ENCODE measurements at places on chromosomes 16 and 17.

GRCh38 chr17:48392857-48393256 is 37.2 kb downstream of the SKAP1 start:
- no peak overlapping the region for H3K4me3 ChIP-seq
- no peak for DNase-seq
- no peak overlapping the region for H3K27ac ChIP-seq
- no peaks in the 10 kb centered on the region for H3K36me3 ChIP-seq

DNA sequence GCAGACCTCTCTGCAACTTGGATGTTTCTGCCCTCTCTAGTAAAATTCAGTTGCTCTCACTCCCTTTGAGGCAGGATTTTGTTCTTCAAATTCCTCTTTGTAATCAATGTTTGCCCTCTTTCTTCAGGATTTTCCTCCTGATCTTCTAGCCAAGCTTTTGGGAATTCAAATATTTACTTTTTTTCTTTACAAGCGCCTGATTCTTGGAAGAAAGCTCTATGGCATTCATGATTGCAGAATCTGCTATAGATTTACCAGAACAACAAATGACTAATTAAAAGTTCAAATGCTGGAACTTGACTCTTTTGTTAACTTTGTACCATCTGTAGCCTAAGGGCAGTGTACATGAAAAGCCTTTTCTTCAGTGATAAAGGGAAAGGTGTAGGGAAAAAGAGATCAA is 63.7 kb upstream of the SHISA6 start:
- no peaks in the 10 kb centered on the region for H3K27me3 ChIP-seq
- H3K4me3 ChIP-seq: no peak overlapping the region
- H3K27ac ChIP-seq: no peak overlapping the region
- no peaks in the 10 kb centered on the region for H3K36me3 ChIP-seq

GRCh38 chr17:32567511-32567910 is 80.7 kb downstream of the CDK5R1 start:
- no peak overlapping the region for H3K4me3 ChIP-seq
- H3K4me1 ChIP-seq: no peaks in the 10 kb centered on the region
- no peaks in the 10 kb centered on the region for H3K36me3 ChIP-seq
- no peak for DNase-seq
- no peaks in the 10 kb centered on the region for H3K27me3 ChIP-seq

GRCh38 chr16:71648921-71649320 is 22.9 kb downstream of the MARVELD3 start:
- H3K4me3 ChIP-seq: no peak overlapping the region
- no peak for DNase-seq
- no peak overlapping the region for H3K27ac ChIP-seq
- H3K4me1 ChIP-seq: no peaks in the 10 kb centered on the region
- H3K36me3 ChIP-seq: peaks cover 84% of the 10 kb centered on the region

DNA sequence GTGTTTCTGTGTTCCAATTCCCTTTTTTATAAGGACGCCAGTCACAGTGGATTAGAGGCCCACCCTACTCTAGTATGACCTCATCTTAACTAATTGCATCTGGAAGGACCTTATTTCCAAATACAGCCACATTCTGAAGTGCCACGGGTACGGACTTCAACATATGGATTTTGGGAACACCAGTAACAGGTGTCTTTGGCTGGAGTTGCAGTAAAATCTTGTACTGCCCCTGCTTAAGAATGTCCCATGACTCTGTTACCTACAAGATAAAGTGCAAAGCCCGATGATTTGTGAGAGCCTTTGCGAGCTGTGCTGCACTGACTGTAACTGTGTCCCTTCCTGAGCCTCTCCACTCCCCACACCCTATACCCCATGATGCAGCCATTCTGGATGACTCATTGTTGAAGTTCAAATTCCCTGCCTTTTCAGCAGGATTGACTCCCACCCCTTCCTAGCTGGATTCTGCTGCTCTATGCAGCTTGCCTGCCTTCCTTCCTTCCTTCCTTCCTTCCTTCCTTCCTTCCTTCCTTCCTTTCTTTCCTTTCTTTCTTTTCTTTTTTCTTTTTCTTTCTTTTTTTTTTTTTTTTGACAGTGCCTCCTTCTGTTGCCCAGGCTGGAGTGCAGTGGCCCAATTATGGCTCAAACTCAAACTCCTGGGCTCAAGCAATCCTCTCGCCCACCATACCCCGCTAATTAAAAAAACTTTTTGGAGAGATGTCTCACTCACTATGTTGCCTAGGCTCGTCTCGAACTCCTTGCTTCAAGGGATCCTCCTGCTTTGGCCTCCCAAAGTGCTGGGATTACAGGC is 2.1 kb downstream of the HCRT start:
- H3K27ac ChIP-seq: no peak overlapping the region
- H3K36me3 ChIP-seq: no peaks in the 10 kb centered on the region
- DNase-seq: no peak
- peak overlapping the region; percentile 52 for H3K4me3 ChIP-seq

DNA sequence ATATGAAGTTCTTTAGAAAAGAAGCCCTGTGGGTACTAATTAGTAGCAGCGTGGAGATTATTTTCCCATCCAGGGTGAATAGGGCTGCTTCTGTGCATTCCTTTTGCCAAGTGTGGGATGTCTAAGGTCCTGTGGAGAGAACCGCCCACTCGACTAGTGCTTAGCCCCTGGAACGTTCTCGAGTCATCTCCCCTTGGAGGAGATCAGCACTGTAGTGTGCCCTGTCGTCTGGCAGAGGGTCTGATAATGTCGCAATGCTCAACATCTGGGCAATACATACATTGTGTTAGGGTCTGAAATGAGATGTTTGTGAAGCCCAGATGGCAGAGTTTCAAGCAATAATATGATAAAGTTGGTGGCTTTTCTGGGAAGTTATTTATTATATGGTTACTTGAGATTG is 64.8 kb downstream of the SPECC1 start:
- no peak overlapping the region for H3K27ac ChIP-seq
- no peak for DNase-seq
- H3K27me3 ChIP-seq: peaks cover 32% of the 10 kb centered on the region

DNA sequence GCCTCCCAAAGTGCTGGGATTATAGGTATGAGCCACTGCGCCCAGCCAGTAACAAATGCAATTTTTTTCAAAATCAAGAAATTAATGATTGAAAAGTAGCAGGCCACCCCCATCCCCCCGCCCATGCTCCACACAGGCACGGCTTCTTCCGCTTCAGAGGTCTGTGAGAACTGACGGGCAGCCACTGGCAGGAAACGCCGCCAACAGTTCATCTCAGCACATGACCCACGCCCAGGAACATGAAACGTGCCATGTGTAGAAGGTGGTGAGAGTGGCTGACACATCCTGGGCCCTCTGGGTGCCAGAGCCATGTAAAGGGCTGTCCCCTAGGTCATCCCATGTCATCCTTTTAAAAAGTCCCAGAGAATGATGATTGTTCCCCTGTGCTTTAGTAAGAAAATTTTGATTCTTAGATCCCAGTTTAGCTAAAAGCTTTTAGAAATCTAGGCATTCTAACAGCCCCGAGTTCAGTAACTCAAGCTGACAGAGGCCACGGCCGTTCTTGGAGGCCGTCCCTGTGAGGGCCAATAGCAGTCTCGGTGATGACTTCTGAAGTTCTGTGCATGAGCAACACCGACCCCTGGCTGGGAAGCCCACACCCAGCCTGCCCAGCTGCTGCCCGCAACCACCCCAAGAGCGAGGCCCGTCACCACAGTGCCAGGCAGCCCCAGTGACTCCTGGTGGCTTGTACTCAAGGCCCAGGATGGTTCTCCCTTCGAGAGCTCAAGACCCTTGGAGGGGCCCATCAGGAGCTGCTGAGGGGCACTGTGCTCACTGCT is 52.1 kb downstream of the KLHDC4 start:
- peaks cover 75% of the 10 kb centered on the region for H3K36me3 ChIP-seq
- H3K27ac ChIP-seq: no peak overlapping the region
- H3K4me3 ChIP-seq: no peak overlapping the region
- no peaks in the 10 kb centered on the region for H3K27me3 ChIP-seq

DNA sequence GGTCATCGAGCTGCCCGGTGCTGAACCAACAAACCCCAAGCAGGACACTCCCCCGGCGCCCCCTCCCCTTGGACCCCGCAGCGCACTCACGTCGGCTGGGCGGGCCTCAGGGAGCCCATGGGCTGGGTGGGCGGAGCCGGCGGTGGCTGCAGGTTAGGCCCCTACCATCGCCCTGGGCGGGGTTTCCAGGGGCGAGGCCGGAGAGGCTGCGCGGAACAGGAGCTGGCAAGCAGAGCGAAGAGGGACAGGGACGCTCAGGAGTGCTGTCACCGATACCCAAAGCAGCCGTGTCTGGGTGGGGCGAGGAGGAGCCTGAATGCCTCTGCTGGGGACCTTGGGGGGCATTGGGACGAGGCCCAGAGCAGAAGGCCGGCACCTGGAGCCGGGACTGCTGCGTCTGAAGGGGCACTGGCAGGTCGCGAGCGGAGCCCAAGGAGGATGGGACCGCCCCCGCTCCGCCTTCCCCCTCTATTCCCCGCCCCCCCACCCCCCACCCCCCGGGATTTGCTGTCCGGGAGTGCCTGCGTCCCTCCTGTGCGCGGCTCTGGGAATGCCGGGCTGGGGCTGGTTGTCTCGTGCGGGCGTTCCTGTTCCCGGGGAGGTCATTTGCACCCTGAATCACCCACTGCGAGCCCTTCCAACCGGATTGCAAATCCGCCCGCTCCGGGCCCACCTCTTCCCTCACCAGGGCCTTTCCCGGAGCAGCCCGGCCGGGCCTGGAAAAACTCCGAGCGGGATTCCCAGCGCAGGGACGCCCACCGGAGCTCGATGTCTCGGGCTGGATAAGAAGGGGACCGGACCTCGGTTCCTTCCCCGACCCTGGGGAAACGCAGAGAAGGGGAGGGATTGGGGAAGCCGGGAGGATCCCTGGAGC is 902 bp downstream of the ARHGAP27 start:
- H3K36me3 ChIP-seq: no peaks in the 10 kb centered on the region
- H3K27ac ChIP-seq: no peak overlapping the region
- peaks cover 51% of the 10 kb centered on the region for H3K27me3 ChIP-seq

DNA sequence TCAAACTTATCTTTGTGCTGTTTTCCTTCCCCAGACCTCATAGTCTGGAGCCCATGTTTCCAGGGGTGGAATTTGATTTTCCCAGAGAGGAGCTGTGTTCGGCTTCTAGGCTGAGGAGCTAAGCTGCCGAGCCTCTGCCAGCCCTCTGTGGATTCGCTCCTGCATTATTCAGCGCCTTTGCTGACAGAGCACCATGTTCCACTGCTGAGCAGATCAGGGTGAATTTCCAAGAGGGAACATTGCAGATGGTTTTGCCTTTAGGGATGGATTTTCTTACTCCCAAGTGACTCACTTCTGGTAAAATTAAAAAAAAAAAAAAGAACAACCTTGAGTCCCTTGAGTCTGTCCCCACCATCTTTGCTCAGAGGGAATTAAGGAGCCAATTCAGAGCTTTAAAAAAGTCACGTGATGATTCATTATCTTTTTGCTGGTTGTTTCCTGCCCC is 229.5 kb downstream of the PRKCA start:
- H3K27me3 ChIP-seq: no peaks in the 10 kb centered on the region
- DNase-seq: no peak
- no peak overlapping the region for H3K4me3 ChIP-seq
- no peak overlapping the region for H3K27ac ChIP-seq

- no peak for DNase-seq
- no peaks in the 10 kb centered on the region for H3K36me3 ChIP-seq
- no peaks in the 10 kb centered on the region for H3K27me3 ChIP-seq
- peaks cover 34% of the 10 kb centered on the region for H3K4me1 ChIP-seq
- H3K27ac ChIP-seq: no peak overlapping the region
Observed at GRCh38 chr17:32516940-32517701, 30.3 kb downstream of the CDK5R1 start.

DNA sequence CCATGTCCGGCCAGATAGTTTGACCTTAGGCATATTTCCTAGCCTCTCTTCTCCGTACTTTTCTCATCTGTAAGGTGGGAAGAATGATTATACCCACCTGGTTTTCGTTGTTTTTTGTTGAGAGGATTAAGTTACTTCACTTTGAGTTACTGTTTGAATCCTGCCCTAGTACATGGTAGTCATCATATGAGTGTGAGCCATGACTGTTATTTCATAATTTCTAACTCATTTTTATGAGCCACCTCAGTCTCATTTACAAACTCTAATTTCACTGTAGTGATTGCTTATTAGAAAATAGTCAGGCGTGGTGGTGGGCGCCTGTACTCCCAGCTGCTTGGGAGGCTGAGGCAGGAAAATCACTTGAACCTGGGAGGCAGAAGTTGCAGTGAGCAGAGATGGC is 45.1 kb downstream of the YPEL2 start:
- no peaks in the 10 kb centered on the region for H3K27me3 ChIP-seq
- H3K36me3 ChIP-seq: no peaks in the 10 kb centered on the region
- H3K27ac ChIP-seq: no peak overlapping the region

DNA sequence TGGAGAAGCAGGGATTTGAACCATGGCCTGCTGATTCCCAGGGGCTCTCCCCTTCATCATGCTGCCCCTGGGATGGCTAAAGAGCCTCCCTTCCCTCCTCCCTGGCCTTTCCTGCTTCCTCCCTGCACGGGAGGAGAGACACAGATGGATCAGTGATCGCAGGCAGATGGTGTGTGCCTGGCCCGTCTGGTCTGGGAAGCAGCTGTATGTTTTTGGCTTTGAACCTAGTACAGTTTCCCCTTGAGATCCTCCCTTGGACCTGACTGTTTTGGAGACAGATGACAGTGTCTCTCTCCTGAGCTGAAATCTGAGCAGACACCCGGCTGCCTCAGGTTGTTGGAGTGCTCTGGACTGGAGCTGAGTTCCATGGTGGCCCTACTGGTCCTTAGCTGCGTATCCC is 29.0 kb upstream of the ATP2C2 start:
- no peak overlapping the region for H3K27ac ChIP-seq
- no peaks in the 10 kb centered on the region for H3K36me3 ChIP-seq
- no peaks in the 10 kb centered on the region for H3K27me3 ChIP-seq

DNA sequence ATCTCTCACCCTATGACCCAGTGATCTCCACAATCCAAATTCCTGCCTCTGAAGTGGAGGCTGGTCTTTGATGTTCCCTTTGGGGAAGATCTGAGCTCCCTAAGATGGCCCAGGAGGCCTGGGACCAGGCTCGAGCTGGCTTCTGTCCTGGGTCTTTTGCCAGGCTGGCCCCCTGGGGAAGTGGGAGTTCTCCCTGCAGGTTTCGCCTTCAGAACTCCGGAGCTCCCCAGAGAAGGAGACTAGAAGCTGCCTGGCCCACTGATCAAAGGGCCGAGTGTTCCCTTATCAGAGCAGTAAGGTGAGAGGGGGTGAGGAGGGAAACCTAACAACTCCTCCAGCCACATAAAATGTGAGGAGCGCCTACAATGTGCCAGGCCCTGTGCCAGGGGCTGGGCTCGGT is 147.1 kb downstream of the IRF8 start:
- H3K4me1 ChIP-seq: peaks cover 8% of the 10 kb centered on the region
- no peaks in the 10 kb centered on the region for H3K27me3 ChIP-seq
- H3K27ac ChIP-seq: no peak overlapping the region
- no peaks in the 10 kb centered on the region for H3K36me3 ChIP-seq

All from neuronal stem cell (in vitro differentiated cells).